ENCODE measurements at places on chromosomes 2 and 18.

DNA sequence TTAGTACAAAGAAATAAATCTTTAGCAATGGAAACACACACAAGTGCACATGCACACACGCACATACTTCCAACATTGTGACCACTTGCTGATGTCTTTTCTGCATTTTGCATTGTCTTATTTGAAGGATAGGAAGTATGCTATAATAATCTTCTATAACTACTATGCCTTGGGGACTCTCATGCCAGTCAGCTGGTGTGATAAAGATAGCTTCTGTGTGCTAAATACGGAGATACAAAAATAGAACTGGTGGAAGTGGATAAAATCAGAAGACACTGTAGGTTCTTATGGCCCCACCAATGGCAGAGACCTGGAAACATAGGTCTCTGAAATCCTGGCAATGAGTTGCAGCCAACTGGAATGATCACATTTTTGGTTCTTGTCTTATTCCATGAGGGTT is 31.5 kb upstream of the RASGRP3 start:
- DNase-seq: no peak

GRCh38 chr2:65658881-65659280 is 226.5 kb upstream of the SPRED2 start:
- DNase-seq: no peak

GRCh38 chr2:158131483-158131912 is 29.8 kb downstream of the UPP2 start:
- no peak for DNase-seq

- DNase-seq: no peak
Measured at GRCh38 chr2:158182676-158183295, 81.1 kb downstream of the UPP2 start.

GRCh38 chr2:205582366-205582765 is 99.9 kb upstream of the NRP2 start:
- no peak for DNase-seq

DNA sequence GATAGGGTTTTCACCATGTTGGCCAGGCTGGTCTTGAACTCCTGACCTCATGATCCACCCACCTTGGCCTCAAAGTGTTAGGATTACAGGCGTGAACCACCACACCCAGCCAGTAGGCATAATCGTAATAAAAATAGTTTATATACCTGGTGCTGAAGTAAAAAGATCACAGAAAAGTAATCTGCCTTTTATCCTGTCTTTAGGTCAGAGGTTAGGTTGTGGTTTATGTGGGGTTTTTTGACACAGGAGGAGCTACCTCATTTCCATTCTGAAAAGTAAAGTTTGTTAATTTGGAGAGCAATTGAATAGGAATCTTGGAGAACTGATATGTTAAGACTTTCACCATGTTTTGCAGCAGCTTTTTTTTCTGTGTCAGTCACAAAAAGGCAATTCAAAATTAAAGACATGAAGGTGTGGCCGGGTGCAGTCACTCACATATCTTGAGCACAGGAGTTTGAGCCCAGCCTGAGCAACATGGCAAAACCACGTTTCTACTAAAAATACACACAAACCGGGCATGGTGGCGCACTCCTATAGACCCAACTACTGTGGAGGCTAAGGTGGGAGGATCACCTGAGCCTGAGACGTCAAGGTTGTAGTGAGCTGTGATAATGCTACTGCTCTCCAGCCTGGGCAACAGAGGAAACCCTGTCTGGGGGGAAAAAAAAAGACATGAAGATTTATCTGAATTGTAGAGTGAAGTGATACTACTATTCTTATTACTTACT is 31.5 kb downstream of the CCNT2 start:
- DNase-seq: no peak

- no peak for DNase-seq
Measured at GRCh38 chr2:237354892-237355291, 59.1 kb downstream of the COL6A3 start.

GRCh38 chr18:76491776-76492668 is 3.0 kb downstream of the ZNF516 start:
- DNase-seq: no peak

GRCh38 chr18:58569490-58569911 is 59.4 kb downstream of the ALPK2 start:
- DNase-seq: no peak

GRCh38 chr2:191386938-191387536 is 141.8 kb downstream of the MYO1B start:
- DNase-seq: no peak

- DNase-seq: no peak
Measured at GRCh38 chr2:134771313-134771801, 52.6 kb upstream of the TMEM163 start.

GRCh38 chr18:56565046-56565445 is 73.3 kb downstream of the TXNL1 start:
- no peak for DNase-seq

DNA sequence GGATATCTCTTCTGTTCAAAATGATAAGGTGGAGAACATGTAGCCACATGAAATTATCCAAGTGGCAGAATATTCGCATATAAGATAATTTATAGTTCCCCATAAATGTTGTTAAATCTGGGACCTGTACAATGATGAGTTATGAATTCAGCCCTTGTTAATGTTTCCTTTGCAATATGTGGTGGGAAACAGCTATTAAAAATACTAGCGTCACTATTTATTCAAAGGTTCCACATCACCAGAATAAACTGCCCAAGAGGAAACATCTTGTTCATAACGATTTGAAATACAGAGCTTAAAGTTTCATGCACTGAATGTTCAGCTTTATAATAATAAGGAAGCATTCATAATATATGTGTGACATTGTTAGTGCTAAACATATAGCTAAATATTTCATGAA is 223.9 kb upstream of the TCF4 start:
- no peak for DNase-seq

DNA sequence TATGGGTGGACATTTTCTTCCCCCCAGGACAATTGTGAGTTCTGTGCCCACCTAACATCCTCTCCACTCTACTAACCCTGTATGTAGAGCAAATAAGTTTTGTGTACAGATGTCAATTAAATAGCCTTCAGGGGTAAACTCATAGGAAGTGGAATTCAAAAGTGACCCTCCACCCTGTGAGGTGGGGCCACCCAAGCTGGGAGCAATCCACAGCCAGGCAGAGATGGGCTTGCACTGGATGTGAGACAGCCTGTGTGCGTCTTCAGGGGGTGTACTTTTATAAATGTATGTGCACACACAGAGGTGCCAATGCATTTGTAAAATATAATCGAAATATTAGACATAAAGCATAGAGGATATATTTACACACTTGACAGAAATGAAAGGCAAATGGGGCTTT is 33.1 kb upstream of the ATP6V1B1 start:
- no peak for DNase-seq

DNA sequence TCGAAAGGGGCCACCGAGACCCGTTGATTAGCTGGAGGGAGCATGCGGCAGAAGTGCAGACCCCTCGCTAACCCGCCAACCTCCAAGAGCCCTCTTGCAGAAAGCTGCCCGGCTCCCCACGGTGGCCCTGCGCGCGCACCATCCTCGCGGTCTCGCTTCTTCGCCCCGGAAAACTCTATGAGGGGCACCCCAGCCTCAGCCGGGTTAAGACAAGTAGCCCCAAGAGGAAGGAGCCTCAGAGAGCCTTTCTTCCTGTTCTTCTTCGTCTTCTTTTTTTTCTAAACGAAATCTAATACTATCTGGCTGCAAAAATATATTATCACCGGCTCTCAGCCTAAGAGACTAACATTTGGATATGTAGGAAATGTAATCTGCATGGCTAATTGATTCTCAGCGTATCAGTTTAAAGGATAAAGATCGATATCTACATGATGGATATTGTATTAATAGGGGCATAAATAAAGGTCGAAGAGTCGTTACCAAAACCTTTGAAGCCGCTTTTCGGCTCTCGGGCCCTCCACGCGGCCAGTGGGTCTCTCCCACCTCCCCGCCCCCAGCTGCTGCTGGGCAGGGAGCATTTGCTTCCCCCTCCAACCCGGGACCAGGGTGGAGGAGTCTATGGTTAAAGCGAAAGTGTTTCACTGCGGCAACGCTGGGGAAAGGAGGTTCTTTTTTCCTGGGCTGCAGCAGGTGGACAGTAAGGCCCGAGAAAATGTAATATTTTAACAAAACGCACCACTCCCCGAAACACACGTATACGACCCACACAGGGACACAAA is 6.1 kb upstream of the PAX3 start:
- no peak for DNase-seq

DNA sequence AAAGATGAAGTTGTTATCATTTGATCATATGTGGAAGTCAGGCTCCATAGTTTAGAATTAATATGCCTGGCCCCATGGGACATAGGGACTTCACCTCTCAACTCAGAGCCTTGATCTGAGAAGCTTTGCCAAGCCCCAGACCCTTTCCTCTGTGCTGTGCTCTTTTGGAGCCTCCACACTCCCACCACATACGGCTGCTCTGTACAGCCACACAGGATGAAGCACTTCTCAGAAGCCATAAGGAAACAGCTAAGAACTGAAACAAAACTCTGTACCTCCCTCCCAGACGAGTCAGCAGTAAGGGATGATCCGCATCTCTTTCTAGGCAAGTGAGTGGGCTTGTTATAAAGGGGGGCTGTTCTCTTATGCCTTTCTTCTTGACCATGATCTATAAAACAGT is 66.5 kb downstream of the CAB39 start:
- DNase-seq: no peak

DNA sequence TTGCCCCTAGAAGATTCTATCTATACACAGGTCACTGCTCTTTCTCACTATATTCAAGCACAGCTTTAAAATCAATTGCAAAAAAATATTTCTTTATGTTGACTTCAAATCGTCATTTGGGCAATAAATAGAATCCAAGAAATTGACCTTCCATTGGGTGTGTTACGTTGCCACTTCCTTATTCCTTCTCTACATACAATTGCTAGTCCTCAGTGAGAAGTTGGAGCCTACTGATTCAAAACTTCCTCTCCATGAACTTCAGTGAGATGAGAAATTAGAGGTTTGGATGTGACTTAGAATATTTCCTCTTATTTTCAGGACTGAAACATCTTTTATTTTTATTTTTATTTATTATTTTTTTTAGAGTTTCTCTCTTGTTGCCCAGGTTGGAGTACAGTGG is 40.3 kb downstream of the PMAIP1 start:
- DNase-seq: no peak

- no peak for DNase-seq
Measured at GRCh38 chr18:13541621-13542519, 184.5 kb downstream of the FAM210A start.

DNA sequence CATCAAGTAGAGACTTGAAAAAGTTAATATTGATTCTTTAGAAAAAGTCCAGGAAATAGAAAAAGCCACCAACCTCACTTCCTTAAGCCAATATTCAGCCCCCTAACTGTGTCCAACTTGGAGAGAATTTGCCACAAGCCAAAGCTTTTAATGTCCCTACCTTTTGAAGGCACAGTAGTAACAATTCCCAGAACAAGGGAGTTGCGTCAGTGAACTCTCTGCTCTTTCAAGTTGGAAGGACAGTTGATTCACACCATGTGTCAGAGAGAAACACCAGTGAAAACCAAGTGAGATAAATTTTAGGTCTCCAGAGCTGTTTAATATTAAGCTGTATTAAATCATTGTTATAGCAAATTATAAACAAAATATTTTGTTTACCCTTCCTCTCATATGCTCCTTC is 66.1 kb downstream of the EXOC6B start:
- no peak for DNase-seq

- DNase-seq: no peak
Measured at GRCh38 chr18:34870555-34871310, 160.6 kb downstream of the DTNA start.

DNA sequence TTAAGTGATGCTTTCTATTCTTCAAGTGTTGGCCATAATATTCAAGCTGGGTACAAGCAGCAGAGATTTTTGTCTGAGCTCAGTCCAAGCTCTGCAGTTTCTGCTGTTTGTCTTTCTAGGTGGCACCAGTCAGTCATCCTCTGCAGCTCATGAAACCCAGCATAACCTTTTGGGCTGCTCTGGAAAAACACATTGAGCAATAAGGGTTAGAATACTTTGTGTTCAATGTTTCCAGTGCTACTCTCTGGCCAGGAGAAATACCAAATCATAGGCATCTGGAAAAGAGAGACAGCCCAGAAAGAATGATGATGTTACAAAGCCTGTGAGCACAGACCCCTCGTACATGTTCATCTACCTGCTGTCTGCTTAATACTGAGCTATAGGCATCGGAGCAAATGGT is 19.5 kb upstream of the WIPF1 start:
- DNase-seq: no peak

DNA sequence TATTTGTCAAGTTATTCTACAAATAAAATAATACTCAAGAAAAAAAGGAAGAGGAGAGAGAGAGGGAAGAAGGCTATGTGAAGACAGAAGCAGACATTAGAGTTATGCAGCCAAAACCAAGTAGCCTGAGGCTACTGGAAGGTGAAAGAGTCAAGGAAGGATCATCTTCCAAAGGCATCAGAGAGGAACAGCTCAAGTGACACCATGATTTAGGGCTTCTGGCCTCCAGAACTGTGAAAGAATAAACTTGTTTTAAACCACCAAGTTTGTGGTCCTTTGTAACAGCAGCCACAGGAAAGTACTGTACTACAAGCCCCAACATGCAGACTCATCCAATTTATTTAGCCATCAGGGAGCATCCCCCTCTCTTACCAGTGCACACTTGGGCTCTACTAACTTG is 788.5 kb upstream of the LRRTM1 start:
- no peak for DNase-seq

- DNase-seq: no peak
Measured at GRCh38 chr18:35028536-35028935, 12.7 kb upstream of the MAPRE2 start.

- DNase-seq: no peak
Measured at GRCh38 chr2:68044099-68044498, 18.7 kb downstream of the C1D start.

DNA sequence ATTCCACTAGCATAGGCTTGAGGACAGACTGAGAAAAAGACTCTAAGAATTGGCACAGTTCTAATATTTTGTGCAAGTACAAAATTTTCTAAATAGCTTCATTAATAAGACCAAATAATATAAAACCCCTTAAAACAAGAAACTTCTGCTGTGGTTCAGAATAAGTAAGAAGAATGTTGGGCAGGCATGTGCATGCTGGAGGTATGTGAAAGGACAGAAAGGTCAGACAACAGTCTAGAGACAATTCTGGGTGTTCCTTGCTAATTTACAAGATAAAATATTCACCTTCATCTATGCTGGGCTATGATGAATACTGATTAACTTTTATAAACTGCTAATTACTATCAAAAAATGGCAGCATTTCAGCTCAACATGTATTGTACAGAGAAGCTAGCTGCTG is 14.9 kb downstream of the CEBPZOS start:
- DNase-seq: no peak

Data from stimulated activated CD4-positive, alpha-beta T cell treated with anti-CD3 and anti-CD28 coated beads, TNF-alpha, amount 100 ng/mL, for 1 hour (primary cell).